Stimulated activated naive CD4-positive, alpha-beta T cell (primary cell): ENCODE measurements at places on chromosomes 2 and 18.

DNA sequence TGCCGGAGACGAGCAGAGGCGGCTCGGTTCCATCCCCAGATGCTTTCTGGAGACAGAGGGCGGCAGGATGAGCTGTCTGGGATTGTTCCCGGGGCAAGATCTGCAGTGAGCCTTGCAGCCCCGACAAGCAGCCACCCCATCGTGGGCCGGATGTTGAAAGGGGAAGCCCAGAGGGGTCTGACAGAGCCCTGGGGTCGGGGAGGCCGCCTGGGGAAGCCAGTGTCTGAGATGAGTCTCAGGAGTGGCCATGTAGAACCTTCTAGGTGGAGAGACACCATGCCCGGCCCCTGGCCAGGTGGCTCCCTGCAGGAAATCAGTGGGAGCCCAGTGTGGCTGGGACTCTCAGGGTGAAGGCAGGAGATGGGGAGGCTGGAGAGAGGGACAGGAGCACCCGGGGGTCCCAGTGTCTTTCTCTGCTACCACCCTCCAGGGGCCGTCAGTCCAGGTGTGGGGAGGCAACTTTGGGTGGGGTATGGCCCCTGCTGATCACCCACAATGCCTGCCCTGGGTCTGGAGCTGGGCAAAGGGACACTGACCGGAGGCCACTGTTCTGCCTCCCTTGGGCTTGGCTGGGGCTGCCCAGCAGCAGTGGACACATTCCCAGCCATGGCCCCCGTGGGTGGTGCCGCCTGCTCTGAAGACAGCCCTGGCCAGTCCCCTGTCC, 128.3 kb upstream of the HS6ST1 start:
- no peak for DNase-seq

DNA sequence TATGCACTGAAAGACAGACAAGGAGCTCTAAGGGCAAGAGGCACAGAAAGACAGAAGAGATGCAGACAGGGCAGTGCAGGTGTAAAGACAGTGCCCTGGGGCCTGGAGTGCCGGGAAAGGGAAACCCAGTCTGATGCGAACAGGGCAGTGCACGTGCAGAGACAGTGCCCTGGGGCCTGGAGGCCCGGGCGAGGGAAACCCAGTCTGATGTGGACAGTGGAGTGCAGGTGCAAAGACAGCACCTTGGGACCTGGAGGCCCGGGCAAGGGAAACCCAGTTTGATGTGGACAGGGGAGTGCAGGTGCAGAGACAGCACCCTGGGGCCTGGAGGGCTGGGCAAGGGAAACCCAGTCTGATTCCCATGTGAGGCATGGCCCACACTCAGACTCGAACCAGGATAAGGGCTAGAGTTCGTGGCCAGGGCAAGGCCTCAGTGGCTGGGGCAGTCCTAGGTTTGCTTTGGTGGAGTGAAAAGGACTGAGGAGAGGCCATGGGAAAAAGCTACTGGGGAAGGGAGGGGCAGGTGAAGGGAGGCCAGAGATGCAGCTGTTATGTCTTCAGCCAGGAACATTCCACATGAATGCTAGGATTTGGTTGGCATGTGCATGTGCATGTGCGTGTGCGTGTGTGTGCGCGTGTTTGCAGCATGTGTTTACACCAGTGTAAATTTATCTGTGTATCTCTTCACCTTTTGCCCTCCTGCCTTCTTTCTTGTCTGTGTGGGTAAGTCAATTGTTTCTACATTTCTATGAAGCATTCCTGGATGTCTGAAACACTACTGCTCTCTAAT, 39.1 kb upstream of the DNMT3A start:
- no peak for DNase-seq

DNA sequence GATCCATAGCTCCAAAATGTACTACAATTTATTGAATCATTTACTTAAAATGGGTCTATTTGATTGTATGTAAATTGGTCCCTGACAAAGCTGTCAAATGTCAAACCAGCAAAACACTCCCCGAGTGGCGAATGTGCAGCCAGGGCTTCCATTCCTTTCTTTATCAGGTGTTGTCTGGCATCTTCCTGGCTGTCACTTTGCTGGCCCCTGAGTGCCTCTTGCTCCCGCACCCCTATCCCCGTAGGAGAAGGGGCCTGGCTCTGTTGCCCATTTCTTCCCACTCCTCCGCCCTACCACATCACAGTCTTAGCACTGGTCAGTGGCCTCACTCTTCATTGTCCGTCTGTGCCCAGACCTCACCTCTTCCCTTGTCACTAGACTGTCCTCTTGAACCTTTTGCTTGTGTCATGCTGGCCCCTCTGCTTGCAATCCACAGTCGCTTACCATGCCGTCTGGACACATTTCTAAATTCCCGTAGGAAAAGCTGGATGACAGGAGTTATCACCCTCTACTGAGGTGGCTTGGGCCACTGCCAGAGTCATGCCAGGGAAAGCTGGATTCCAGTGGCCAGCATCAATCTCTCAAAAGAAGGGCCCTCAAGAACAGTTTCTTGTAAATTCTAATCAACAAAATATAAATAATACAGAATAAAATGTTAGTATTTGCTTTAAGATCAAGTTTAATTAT, 15.4 kb downstream of the UBE2F start:
- no peak for DNase-seq

DNA sequence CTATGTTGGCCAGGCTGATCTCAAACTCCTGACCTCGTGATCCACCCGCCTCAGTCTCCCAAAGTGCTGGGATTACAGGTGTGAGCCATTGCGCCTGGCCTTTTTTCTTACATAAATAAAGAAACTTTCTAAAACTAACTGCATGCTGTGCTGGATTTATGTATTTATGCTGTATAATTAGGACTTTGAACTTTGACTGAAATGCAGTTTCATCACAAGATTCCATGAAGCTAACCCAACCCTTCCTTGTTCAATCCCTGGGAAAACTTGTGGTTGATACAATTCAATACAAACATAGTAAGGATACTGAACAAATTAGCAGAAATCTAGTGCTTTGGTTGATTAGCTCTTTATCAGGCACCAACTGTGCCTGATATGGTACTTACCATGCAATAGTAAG, 20.9 kb upstream of the SLC35F5 start:
- DNase-seq = no peak

- no peak for DNase-seq
Observed at GRCh38 chr18:48852794-48853193, 98.0 kb downstream of the SMAD7 start.

DNA sequence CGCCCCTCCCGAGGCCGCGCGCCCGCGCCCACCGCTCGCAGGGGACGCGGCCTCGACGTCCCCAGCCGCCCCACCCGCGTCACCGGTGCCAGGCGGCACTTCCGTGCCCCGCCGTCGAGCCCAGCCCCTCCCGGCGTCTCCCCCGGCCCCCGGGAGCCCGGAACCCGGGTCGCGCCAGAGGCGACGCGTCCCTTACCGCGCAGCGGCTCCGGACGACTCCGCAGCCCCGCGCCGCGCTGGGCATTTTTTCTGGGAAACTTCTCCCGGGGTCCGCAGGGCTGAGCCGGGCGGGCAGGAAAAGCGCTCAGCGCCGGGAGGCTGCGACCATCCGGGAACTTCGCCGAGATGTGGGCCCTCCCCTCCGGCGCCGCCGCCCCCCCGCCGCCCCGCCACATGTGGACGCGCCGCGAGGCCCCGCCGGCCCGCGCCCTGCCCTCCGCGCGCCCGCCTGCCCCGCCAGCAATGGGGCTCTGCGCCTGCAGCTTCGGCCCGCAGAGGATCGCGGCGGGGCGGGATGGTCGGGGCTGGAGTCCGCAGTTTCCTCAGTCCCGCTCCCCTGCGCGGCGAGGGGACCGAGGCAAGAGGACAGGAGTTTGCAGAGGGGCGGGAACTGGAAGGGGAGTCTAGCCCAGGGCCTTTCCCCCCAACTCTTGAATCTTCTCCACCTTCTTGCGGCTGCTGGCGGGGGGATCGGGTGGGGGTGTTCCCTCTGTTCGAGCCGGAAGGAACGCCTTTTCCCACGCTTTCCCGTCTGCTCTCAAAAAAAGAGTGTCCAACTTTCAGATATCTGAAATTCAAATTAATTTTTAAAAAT, 81.5 kb downstream of the CHRNA1 start:
- peak; percentile 45 for DNase-seq

GRCh38 chr2:191836853-191837769, 9.8 kb downstream of the CAVIN2 start:
- no peak for DNase-seq

DNA sequence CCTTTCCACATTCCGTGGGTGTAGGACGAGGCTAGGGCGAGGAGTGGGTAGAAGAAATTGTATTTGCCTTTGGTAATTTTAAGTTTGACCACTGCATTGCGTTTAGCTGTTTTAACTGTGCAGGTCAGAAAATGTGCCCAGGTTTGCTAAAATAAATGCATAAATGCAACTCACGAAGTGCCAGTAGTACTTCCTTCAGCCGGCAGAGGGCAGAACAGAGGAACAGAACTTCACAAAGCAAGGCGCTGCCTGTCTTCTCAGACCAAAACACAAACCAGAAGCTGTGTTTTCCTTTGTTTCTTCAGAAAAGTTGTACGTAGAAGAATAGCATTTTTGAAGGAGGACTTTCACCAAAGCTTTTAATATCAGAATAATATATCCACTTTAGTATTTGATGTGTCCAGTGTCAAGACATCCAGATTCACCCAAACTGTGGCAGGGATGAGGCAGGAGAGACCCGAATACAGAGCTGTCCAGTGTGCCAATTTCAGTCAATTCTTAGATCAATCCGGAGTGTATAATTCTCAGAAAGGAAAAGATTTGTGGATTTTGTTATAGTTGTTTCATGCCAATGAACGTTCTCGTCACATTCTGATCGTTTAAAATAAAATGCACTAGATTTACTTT, 348.6 kb downstream of the DLGAP1 start:
- no peak for DNase-seq

DNA sequence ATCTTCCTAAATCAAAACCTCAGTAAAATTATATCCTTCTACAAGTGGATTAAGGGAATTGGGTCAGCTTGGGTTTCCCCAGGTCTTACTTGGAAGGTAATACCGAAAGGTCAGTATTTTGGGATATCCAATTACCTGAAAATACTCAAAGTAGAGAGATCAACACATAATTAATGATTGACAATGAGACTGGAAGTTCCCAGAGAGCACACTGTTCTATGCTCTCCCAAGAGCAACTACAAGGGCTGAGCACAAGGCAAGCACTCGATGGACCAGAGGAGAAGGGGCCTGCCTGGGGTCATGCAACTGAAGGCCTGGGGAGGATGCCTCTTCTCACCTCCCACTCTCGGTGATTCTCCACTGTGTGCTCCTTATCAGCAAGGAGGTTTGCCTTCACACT, 159.2 kb upstream of the ACAA2 start:
- DNase-seq = no peak

- DNase-seq = no peak
Observed at GRCh38 chr2:27527182-27527581, 30.5 kb downstream of the GCKR start.

- DNase-seq = no peak
Observed at GRCh38 chr2:59887366-59887765, 666.1 kb downstream of the BCL11A start.

DNA sequence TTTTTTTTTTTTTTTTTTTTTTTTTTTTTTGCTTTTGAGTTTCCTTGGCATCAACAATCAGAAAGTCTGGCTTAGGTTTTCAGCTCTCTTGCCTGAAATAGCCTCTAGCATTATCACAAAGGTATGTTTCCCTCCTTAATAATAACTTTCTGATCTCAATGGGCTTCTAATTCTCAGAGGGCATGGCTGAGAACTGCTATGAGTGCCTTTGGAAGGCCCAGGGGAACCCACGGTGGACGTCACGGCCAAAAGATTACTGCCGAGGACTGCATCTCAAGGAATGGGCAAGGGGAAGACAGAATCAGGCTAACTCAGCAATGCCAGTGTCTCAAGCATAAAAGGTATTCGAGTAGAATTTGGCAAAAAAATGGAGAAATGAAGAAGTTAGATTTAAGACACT, 73.2 kb upstream of the SLC14A2 start:
- DNase-seq = no peak

DNA sequence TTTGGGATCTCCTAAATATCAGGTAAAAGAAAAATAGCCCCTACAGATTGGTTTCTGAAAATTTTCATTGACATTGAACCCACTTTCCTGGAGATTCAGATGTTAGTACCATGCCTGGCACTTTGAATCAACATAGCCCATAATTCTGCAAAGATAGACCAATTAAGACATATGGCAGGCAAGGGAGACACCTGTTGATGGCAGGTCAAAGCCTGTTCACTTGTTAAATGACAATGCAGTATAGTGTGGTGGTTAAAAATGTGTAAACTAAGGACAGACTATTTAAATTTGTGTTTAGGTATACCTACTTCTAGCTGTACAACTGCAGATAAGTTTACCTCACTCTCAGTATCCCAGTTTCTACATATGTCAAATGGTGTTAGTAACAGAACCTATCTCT, 178.1 kb upstream of the MMADHC start:
- no peak for DNase-seq

- no peak for DNase-seq
Observed at GRCh38 chr2:45919160-45919650, 267.7 kb downstream of the PRKCE start.

DNA sequence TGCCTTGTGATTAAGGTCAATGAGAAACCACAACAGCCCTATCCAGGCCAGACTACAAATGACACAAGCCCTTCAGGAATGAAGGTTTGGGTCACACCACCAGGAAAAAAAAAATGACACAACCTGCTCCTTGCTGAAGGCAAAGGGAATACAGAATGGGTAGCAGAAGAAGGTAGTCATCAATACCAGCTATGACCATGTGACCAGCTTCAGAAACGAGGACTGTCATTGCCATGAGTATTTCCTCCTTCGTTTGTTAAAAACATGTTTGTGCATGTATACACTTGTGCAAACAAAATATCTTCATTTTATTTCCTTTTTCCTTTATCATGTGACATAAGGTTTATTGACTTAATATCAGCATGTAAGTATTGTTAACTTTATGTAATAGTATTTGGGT, 226.6 kb downstream of the CDH19 start:
- no peak for DNase-seq

DNA sequence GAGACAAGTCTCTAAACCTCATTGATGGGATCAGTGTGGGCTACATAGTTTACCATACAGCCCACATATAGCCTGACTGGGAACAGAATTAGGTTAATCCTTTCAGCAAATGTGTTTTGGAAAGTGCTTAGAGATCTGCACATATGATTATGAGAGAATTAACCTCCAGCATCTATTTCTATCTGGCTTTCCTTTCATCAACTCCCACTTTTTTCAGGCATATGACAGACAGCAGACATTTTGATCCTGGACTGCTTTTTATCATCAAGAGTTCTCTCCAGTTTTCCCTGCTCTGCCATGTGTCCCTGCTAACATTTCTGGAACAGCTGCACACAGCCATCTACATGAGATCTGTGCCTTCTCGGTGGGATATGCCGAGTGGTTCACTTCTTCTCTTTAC, 139.5 kb upstream of the LRP1B start:
- DNase-seq = no peak

GRCh38 chr2:165905269-165905668, 48.3 kb downstream of the TTC21B start:
- no peak for DNase-seq
